NCI-H2171 treated with DMSO at 0.1 percent for 48 hours (cell line): ENCODE measurements at places on chromosomes 13 and 19.

DNA sequence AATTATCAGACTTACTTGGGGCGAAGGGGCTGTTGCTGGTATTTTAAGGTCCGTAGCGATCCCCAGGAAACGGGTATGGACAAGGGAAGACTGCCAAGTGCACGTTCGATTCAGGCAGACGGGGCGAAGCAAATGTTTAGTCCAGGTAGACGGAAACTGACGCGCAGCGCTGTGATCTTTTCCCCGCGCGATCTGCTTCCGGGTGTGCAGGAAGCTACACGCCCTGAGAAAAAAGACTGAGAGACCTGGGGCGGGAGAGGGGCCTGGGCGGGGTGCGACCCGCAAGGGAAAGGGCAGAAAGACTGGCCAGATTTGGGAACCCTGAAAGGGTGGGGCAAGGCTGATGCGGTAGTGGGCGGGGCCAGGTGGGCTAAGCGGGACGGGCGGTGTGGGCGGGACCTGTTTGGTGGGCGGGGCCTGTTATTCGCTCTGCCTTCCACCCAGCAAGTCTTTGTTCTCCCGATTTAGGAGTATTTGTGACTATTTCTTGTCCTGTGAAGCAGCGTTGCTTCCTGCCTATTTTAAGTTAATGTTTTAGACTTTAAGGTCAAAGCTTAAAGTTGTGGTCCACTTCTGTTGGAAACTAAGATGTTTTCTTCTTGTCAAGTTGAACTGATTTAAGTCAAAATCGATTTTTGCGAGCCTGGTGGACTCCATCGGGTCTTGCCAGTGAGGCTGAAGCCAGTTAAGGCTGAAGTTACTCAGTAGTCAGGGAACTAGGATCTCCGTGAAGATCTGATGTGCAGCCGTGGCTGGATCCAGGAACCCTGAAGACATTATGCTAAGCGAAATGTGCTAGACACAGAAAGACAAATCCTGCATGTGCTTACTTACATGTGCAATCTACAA, at the start of gene ZNF836:
Gene ZNF836 (minus strand): TSS at position 301 of the 849 bp plus-strand sequence. CDS start 3,549 bp downstream, outside the sequence.
- DNase-seq: peak; percentile 73

DNA sequence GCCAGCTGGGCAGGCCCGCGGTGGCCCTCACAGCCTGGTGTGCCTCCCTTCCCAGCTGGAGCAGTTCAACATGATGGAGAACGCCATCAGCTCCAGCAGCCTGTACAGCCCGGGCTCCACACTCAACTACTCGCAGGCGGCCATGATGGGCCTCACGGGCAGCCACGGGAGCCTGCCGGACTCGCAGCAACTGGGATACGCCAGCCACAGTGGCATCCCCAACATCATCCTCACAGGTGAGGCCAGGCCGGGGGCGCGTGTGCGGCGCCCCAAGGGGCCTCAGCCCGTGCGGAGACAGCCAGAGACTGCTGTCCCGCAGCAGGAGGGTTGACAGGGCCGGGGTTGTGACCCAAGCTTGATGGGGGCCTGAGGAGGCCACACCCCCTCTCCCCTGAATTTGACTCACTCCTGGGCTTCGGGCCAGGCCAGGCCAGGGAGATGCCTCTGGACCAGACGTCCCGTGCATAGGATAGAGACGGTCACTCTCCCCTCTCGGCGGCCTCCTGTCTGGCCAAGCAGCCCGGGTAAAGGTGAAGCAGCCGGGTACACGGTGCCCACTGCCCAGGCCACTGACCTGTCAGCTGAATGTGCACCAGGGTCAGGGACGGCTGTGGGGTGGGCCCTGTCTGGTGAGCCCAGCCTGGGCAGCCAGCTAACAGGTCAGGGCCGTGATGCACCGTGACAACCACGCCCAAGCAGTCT, 15.4 kb downstream of the COMP start:
- no peak for DNase-seq

DNA sequence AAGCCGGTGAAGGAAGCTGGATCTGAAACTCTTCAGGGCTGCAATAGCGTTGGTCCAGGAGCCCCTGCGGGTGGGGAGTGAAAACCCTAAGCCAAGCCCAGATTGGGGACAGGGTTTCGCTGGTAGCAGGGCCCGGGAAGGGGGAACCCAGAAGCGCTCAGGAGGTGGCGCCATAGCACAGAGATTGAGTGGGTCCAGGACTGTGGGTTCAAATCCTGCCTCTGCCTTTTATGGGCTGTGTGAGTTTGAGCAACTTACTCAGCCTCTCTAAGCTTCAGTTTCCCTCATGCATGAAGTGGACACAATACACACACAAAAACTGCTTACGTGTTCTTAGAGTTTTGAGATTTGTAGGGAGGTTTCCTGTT, 8.3 kb upstream of the SYCN start:
- DNase-seq: no peak

GRCh38 chr13:110500341-110500740, 61.2 kb downstream of the RAB20 start:
- DNase-seq: no peak

GRCh38 chr13:40330950-40331349, 335.5 kb downstream of the FOXO1 start:
- no peak for DNase-seq

- peak; percentile 68 for DNase-seq
These were observed 1.3 kb upstream of the CEACAM3 start for GRCh38 chr19:41795031-41795461.

DNA sequence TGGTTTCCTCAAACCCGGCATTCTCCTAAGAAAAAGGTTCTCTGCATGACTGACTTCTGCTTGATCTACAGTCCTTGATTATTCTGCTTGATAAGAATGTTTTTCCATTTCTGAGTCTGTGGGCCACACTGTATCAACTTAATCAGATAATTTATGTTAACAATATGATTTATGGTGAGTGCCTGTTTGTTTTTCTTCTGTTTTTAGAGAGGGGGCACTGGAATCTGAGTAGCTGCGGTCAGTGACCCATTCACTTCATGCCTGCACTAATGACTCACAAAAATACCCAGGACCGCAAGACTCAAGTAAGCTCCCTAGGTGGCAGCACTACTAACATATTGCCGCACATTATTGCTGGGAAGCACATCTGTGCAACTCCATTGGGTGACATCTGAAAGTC, 542.3 kb upstream of the ATXN8OS start:
- DNase-seq: peak; percentile 18

GRCh38 chr13:43846496-43847158, 32.9 kb downstream of the CCDC122 start:
- DNase-seq: no peak

GRCh38 chr13:67258482-67258881, 28.3 kb upstream of the PCDH9 start:
- no peak for DNase-seq

DNA sequence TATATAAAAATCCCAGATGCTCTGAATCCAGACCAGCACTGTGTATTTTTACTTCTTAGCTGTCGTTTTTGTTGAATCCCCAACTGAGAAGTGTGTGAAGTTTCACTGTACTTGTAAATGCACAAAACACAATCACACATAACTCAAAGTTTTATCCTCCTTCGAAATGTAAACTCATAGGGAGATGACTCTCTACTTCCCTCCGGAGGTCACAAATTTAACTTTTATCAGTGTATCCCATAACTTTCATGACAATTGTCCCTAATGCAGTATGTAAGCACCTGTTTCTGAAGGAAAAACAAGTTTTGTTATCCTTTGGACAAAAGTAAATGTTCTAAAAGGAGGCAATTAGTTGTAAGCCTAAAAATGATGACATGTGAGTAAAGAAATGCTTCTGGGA, 665.0 kb upstream of the SLITRK6 start:
- no peak for DNase-seq

- DNase-seq: no peak
These were observed 64.4 kb downstream of the TRPM4 start for GRCh38 chr19:49222011-49222410.

GRCh38 chr19:56132316-56132822, 8.7 kb upstream of the ZNF444 start:
- no peak for DNase-seq

DNA sequence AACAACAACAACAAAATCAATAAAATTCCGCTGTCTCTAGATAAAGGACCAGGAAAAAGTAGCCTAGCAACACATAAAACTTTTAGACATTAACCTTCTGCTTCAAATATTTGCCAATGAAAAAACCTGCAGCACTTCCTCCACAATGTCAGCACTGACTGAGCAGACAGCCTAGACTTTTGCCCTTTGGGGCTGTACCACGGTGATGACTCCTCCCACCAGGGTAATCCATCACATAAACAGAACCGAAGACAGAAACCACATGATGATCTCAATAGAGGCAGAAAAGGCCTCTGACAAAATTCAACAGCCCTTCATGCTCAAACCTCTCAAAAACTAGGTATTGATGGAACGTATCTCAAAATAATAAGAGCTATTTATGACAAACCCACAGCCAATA, 30.2 kb upstream of the TRPC4 start:
- DNase-seq: no peak

- no peak for DNase-seq
These were observed 9.7 kb downstream of the MKNK2 start for GRCh38 chr19:2041433-2041682.

GRCh38 chr13:32525766-32526165, 12.8 kb downstream of the N4BP2L2 start:
- DNase-seq: no peak

GRCh38 chr19:39224910-39225309, 19.9 kb downstream of the IFNL3 start:
- no peak for DNase-seq
